Fibroblast of villous mesenchyme (primary cell): ENCODE measurements at places on chromosomes 1 and 21. TPM values are rescaled to one million over a fixed set of nuclear protein-coding genes. Genes with fewer than 3 reads are reported as not detected.

YOD1 gene
- 10.6 and 16.0 TPM in 2 replicates for total RNA-seq

DNA sequence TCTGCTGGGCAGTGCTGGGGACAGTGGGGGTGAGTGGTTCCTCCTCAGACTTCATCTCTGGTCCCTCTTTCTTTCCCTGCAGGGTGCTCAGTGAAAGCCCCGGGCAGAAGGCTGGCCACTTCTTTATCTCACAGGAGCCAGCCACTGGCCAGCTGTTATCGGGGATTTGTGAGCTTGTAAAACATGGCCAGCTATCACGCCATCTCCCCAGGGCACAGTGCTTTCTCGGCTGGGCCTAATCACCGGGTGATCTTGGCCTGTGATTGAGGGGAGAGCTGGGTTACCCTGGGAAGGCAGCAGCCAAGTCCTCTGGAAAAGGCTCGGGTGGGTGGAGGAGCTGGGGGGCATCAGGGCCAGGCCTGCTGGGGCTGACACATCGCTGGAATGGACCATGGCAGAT lies 83.0 kb downstream of the IGSF21 start:
- no peak for DNase-seq

AMPD1 gene
- not detected in 2 replicates for total RNA-seq

GRCh38 chr1:21904454-21904703 lies 32.7 kb downstream of the HSPG2 start:
- DNase-seq, result no peak

DNA sequence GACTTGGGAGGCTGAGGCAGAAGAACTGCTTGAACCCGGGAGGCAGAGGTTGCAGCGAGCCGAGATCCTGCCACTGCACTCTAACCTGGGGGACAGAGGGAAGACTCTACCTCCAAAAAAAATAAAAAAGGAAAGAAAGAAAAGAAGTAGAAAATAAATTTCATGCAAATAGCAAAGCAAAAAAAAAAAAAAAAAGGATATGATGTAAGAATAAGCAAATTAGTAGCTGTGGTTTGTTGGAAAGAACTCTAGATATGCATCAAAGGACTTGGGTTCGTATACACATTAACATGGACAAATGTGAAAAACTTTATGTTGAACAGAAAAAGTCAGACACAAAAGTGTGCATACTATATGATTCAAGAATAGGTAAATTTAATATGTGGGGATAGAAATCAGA lies 11.9 kb downstream of the WASF2 start:
- no peak for DNase-seq

CDC7 gene
- total RNA-seq, result 5.2 and 6.5 TPM in 2 replicates

DNA sequence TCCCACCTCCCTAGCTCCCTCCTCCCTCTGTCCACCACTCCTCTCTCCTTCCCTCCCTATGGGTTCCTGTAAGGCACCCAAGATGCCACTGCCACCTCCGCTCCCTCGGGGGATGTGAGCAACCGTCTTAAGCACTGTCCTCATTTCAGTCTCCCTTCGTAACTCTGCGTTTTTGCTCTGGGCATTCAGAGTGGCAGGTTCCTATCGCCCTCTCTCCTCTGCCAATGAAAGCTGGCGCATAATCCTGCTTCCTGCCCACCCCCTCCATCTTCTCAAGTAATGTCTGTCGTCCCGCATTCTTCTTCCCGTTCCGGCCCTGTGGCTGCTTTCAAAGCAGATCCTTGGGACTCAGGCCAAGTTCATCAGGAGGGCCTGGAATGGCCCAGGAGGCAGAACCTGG lies 253.9 kb upstream of the TMEM51 start:
- DNase-seq, result no peak

DNA sequence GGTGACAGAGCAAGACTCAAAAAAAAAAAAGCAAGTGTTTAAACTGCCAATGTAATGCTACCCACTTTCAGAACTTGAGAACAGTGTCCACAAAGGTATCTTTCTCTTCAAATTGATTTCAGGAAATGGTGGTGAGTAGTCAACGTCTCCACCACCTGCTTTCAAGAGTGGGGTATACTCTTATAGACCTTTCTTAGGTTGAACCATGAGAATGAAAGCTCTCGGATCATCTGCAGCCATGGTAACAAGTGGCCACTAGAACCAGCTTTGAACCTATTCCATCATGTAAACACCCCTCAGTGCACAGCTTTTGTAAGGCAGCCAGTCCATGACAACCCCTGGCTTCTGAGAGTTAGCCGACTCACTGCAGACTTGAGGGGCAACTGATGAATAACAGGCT lies 107.4 kb downstream of the NTPCR start:
- no peak for DNase-seq

DNA sequence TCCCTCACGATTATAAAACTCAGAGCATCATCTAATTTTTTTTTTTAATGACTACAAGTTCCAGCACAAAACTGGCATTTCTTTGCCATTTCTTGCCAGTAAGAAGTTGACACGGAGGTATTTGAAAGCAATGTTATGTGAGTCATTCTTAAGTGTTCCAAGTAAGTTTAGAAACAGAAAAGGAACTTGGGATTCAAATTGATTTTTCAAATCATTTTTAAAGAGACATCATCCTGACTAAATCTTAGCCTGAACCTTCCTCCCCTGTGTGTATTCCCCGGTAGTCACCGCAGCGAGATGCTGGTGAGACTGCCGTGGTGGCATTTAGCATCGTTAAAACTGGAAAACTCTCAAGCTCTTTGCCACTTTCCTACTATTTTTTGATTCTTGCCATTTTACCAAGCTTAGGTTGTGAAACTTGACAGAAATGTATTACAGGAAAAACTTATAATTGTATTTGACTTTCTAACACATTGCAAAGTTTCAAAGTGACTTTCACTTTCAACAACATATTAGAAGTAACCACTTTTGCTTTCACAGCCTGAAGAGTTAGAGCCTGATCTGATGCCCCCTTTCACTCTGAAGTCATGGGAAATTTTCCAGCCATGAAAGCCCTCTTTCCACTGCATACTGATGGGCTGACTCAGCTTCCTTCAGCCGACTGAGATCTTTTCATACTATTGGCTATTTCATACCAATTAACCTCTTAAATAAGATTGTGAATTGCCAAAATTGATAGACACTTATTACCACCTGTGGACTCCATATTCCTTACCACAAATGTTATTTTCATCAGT lies 61.4 kb downstream of the OLFML2B start:
- DNase-seq, result peak; percentile 88

- no peak for DNase-seq
Measured at GRCh38 chr1:78071696-78072095, 25.9 kb downstream of the GIPC2 start.
